ENCODE measurements at places on chromosomes 2 and 18.

GRCh38 chr2:26732446-26732845 lies 31.6 kb upstream of the SLC35F6 start:
- DNase-seq, result no peak

GRCh38 chr2:41966431-41966893 lies 81.4 kb upstream of the PKDCC start:
- peak; percentile 89 for DNase-seq

- DNase-seq, result peak; percentile 96
Observed at GRCh38 chr2:176096986-176097819, 2.4 kb upstream of the HOXD12 start.

GRCh38 chr18:24397131-24397693 lies 412 bp downstream of the OSBPL1A start:
- peak; percentile 15 for DNase-seq

- DNase-seq, result no peak
Observed at GRCh38 chr2:198385856-198386255, 581.5 kb downstream of the PLCL1 start.

DNA sequence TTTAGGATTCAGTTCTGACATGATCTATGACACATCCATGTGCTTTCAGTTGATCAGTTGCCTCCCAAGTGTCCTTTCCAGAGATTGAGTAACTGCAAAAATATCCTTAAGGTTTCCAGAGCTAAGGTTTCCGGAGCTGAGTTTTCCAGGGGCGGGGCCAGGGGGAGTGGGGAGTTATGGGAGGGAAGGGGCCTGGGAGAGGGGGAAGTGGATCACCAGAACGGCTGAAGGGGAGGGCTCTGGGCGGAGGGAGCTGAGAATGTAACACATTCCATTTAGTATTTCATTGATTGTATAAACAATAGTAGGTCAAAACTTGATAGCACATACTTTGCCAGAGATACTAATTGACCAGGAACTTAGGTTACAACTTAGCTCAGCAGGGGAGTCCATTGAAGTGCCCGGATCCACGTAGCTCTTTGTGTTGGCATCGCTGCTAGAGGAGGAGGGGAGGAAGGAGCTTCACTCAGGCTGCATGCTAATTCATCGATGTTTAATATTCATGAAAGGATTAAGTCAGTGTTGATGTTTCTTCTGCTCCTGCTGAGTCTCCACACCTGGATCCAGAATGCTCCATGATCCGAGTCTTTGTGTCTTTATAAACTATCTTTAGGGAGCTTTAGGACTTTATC lies 289.8 kb downstream of the ALPK2 start:
- no peak for DNase-seq

DNA sequence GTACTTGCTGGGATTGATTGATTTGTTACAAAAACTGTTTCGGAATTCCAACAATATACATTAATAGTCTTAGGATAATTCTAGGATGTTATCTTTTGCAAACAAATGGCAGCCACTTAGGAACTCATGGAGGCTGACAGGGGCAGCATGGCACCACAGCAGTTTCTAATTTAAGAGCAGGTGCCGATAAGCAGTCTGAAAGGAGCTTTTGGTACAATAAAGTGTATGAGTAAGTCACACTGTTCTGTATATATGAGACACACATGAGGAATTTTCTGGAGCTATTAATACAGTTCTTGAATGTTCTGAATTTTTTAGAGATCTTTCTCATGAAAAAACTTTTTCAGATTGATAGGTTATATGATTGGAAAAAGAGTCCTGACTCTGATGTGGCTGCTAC lies 52.2 kb downstream of the EIF5B start:
- DNase-seq, result no peak

- DNase-seq, result no peak
Observed at GRCh38 chr2:216004697-216005283, 8.6 kb downstream of the MREG start.

DNA sequence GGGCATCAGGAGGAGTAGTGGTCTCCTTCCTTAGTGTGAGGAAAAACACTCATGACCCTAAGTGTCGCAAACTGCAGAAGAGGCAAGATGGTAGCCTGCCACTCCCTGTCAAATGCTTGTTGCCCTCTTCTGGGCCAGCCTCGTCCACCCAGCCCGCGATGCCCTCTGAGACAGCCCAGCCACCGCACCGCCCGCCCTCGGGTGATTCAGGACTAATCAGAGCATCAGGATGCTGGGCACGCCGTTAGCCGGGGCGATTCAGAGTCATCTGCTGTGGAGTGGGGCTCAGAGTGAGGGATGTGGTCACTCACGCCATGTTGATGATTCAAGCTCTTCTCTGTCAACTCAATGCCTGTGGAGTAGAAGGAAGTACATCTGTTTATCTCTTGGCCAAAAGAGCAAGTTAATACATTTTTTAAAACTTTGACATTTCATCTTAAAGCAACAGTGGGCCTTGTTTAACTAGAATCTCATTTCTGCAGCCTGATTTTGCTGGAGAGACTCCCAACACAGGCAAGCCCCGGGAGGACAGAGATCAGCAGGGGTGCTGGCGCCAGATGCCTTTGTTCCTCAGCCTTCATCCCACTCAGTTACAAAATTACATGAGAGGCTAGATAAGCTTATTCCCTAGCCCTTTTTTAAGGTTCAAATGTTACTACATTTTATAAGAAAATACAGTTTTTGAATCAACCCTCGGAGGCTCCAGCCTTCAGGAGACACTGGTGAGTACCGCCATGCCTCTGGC lies 79.0 kb downstream of the TMEM18 start:
- no peak for DNase-seq

DNA sequence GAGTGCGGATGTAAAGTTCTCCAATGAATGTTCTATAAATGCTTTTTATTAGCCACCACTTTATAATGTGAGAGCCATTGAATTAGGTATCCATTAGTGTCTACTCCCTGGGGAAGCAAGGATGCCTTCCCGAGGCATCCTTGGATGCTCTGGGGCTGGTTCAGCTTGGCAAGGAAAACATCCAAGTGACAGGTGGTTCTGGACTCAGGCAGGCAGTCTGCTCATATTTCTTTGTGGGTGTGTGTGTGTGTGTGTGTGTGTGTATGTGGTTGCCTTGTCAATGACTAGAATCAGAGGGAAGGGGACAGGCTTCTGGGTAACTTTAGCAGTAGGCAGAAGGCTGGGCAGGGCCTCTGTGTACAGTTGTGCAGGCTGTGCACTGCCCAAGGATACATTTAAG lies 149.2 kb downstream of the TSN start:
- DNase-seq, result no peak

DNA sequence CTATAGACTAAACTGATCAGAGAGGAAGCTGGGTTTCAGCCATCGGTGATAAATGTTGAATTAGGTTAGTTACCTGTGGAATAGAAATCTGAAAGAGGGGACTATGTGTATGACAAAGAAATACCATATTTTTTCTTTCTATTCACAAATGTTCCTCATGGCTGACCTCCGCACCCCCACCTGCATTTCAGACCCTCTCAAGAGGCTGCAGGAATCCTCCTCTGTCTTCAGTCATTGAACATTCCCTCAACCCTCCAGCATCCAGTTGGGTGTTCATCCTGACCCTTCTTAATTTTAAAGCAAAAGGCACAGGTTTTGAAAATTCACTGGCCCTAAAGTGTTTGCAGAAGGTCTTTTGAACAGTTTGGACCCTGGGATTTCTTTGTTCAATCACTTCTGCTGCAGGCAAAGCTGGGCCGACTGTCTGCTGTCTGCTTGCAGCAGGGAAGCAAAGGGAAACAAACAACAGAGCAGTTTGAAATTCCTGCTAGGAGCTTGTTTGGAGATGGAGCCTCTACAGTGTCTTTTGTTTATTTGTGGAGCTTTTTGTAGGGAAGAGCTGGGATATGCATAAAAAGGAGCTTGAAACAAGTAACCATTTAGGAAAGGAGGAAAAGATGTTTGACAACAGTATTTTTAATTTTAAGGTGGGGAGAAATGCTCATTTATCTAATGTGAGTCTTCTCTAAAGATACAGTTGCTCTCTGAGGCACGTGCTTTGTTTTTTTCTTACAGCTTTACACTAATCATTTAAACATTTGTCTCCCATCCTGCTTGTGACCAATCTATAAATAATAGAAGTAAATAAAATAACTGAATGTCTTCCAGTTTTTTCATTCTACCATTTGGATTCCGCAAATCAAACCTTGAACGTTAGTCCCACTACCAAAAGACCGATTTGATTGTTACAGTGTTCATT lies 213.3 kb upstream of the MMADHC start:
- no peak for DNase-seq

GRCh38 chr2:216776066-216776850 lies 80.9 kb upstream of the IGFBP5 start:
- no peak for DNase-seq

DNA sequence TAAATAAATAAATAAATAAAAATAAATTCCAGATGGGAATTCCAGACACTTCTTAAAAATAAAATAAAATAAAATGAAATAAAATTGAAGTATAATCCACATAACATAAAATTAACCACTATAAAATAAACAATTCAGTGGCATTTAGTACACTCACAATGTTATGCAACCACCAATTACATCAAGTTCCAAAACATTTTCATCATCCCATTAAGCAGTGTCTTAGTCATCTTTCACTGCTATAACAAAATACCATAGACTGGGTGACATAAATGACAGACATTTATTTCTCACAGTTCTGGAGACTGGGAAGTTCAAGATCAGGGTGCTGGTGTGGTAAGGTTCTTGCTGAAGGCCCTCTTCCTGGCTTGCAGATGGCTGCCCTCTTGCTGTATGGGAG lies 22.6 kb upstream of the PROKR1 start:
- no peak for DNase-seq

- DNase-seq, result no peak
Observed at GRCh38 chr2:158658396-158658795, 136.7 kb upstream of the DAPL1 start.

GRCh38 chr2:73291461-73292315 lies 1.7 kb downstream of the EGR4 start:
- DNase-seq, result no peak

DNA sequence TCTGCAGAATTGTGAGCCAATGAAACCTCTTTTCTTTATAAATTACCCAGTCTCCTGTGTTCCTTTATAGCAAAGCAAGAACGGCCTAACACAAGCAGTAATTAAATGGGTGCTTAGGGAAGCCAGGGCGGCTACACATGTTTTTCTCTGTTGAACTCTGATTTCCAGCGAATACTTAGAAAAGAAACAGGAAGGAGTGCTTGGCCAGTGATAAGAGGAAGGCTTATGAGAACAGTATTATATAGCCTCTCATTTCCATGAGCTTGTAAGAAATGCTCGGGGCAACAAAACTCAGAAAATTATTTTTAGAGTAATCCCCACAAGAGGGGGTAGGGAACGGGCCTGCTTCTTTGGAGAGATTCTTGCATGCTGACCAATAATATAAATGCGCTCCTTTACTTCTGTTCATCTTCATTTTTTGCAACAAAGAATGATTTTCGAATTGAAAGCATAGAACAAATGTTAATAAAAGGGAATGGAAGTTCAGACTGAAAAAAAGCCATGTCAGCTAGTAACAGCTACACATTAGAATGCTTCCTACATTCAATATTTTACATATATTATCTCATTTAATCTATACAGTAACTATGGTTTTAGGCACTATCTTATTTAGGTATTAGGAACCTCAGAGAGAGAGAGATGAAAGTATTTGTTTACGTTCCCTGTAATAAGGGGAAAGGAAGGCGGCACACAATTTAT lies 49.7 kb upstream of the CCDC85A start:
- DNase-seq, result no peak

DNA sequence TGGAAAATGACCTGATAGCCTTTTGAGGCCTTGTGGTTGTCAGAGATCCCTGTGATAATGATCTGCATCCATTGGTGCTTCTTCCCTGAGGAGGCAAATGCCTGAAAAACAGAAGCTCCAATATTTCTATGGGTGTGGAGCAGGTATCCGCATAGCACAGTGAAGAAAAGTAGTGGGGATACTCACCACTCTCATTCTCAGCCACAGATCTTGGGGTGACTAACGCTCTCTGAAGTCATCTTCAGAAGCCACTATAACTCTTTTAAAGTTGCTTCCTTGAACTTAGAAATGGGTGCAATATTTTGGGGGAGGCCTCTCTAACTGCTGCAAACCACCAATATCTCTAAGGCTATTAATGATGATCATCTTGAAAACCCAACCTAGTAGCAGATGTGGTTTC lies 46.2 kb downstream of the ARHGAP15 start:
- no peak for DNase-seq

- DNase-seq, result no peak
Observed at GRCh38 chr2:106965611-106966010, 79.6 kb upstream of the ST6GAL2 start.

- no peak for DNase-seq
Observed at GRCh38 chr18:3055816-3056215, 42.9 kb upstream of the LPIN2 start.

GRCh38 chr2:446963-447530 lies 159.2 kb upstream of the ALKAL2 start:
- DNase-seq, result no peak

- no peak for DNase-seq
Observed at GRCh38 chr2:240946654-240947053, 40.5 kb downstream of the CROCC2 start.

DNA sequence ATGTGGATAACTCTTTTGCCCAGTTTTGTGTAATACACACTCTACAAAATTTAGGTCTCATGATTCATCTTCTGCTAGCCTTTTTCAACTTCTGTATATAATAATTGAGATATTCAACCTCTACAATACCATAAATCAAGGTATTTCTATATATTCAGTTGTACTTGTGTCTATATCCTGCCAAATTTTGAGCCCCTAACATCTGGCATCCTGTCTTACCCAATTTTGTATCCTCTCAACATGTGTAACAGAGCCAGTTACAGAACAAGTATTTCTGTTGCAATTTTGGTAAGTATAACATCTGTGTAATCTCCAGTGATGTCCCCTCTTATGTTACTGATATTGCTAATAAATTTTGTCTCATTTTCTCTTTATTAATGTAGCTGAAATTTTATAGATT lies 145.8 kb downstream of the TRIB2 start:
- DNase-seq, result no peak

- DNase-seq, result no peak
Observed at GRCh38 chr18:22219568-22220355, 50.4 kb downstream of the GATA6 start.

DNA sequence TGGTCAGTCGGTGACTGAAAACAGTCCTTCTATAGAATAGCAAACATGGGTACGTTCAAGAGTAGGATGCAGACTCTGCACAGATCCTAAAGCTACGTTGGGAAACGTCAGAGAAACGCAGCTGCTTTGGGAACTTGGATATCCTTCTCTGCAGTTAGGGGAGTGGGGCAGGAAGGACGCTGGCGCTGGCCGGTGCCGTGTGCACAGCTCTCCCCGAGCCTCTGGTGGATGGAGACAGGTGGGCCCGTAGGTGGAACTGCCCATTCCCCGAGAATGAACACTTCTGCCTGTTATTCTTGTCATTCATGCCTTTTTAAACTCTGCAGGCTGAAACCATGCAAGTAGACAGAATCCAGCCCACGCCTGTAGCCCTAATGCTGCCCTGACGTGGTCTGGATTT lies 91.7 kb upstream of the MBOAT2 start:
- no peak for DNase-seq

- no peak for DNase-seq
Observed at GRCh38 chr18:31683968-31684278, 458 bp downstream of the B4GALT6 start.
